ENCODE measurements at places on chromosomes 3 and 15.

DNA sequence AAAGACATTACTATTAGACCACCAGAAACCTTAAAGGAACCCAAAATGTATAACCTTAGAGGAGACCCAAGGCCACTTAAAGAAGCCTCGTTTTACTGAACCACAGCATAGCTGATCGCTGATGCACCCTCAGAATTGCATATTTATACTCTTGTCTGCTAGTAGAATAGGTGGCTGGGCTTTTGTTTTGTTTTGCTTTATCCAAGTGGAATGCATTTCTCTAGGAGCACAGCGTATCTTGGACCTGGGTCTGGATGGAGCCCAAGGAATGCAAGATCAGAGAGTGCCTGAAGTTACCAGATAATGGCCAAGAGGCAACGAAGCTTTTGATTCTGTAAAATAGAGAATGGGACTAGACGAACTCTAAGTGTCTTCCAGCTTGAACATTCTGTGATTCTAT lies 129.2 kb upstream of the COL8A1 start:
- DNase-seq: no peak

- no peak for DNase-seq
These were observed 300.4 kb upstream of the POU1F1 start for GRCh38 chr3:87576752-87577151.

DNA sequence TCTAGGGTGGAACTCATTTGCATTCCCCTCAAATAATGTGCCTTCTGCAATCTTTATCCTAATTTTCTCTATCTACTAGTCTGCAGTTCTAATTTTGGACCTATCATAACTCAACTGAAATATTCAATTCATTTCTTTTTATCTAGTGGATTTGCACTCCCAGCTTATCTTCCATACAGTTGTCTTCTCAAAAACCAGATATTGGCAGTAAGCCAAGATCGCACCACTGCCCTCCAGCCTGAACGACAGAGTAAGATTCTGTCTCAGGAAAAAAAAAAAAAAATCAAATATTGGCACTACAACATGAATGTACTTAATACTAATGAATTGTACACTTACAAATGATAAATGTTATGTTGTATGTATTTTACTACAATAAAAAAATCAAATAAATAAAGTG lies 18.0 kb upstream of the CHMP2B start:
- no peak for DNase-seq

GRCh38 chr3:87856126-87856525 lies 202.7 kb downstream of the CGGBP1 start:
- no peak for DNase-seq

GRCh38 chr15:80188251-80188650 lies 35.5 kb downstream of the FAH start:
- no peak for DNase-seq

GRCh38 chr3:72591522-72592421 lies 256.5 kb downstream of the SHQ1 start:
- peak; percentile 21 for DNase-seq

DNA sequence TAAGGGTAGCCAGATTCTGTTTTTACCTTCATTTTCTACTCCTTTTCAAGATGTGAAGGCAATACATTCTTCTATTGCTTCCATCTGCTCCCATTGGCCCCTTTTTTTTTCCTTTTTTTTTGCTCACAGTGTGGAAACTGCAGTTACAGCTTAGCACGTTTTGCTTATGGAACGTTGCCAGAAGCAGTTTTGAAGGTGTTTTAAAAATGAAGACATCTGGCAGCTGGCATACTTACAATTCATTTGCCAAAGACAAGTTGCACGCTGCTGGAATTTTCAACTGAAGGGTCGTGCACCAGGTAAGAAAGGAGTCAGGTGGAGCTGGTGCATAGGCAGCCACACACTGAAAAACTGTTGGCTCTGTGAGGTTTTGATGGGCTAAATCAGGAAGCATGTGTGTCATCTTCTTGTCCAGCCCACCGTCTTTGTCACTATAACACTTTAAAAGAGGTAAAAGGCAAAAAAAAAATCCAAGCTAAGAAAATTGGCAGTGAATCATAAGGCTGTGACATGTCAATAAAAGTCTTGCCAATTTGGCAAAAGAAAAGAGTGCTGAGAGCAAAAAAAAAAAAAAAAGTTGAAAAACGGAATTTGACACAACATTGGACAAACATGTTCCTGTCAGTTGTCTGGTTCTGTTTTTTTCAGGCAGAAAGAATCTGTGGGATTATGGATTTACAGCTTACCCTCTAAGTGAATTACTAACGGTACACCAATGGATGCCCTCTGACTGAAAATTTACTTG lies 225.4 kb upstream of the SOX2 start:
- DNase-seq: no peak

DNA sequence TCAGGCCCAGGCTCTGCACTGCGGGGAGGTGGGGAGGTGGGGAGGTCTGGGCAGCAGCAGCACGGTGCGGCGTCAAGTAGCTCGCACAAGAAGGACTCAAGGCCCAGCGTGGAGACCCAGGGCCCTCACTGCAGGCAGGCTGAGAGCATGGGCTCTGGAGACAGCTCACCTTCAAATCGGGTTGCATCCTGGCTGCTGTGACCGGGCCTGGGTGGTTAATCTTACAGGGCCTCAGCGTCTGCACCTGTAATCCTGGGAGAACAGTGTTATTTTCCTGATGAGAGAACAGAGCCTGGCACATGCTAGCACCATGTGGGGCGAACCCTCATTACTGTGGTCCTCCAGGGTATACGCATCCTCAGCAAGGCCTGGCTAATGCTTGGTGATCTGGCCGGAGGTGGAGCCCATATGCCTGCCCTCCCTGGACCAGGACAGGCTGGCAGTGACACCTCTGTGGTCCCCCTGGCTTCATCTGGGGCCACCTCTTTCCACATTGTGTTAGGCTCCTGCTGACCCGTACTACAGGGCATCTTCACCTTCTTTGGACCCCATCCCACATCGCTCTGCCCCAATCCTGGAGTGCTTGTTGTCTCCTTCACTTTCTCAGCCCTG lies 55.5 kb downstream of the RGMA start:
- no peak for DNase-seq

- DNase-seq: no peak
These were observed 124.6 kb downstream of the TMEM108 start for GRCh38 chr3:133162670-133163305.

GRCh38 chr3:186775999-186776398 lies 7.4 kb upstream of the EIF4A2 start:
- no peak for DNase-seq

DNA sequence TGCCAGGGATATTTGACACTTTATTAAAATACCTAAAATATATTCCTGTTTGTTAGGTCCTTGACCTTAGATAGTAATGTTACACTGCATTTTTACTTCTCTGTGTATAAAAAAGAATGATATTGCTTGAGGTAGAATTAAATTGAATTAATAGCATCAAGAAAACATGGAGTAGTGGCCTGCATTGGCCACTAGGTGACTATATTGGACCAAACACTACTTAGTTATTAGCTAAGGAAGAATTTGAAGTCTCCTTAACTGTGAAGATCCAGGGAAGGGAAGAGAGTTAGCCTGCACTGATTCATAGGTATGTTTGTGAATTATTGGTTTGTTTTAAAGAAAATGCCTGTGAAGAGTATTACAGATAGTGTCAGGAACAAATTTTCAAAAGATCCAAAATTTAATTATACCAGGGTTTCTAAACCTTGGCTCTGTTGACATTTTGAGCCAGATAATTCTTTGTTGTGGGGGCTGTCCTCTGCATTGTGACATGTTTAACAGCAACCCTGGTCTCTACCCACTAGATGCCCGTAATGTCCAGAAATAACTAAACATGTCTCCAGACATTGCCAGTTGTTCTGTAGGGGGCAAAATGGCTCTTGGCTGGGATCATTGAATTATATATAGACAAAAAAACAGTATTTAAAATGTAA lies 103.6 kb upstream of the THSD4 start:
- peak; percentile 60 for DNase-seq

GRCh38 chr3:158167737-158168557 lies 58.1 kb downstream of the RSRC1 start:
- peak; percentile 91 for DNase-seq

DNA sequence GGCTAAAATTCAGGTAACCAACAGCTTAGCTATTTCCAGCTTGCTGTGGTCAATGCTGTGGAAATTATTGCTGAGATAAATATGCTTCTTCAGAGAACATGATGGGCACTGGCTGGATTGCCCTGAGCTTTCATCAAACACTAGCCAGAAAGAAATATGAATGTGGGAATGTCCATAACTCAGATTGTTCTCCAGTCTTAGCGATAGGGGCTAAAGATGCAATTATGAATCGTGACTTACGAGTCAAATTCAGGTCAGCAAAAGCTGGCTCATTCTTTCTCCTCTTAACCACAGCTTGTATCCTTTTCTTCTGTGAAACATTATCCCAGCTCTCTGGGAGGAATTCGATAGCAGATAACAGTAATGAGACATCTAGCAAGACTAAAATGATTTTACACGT lies 307.6 kb downstream of the RYR3 start:
- no peak for DNase-seq

DNA sequence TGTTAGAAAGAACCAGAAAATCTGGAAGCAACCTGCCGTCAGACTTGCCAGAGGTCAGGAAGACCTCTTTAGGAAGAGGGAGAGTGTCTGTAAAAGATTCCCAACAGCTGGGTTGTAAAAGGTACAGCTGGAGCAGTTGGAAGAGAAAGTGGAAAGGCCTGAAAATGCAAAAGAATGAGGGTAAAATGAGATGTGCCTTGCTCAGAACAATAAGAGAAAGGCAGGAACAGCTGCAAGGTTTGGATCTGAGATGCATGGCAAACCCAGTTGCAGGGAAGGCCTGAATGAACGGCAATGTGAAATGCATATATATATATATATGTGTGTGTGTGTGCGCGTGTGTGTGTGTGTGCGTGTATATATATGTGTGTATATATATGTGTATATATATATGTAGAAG lies 88.1 kb downstream of the ZIC1 start:
- no peak for DNase-seq

- DNase-seq: no peak
These were observed 1.0 kb upstream of the PRTG start for GRCh38 chr15:55743729-55744655.

GRCh38 chr3:120177151-120177550 lies 82.9 kb upstream of the GSK3B start:
- no peak for DNase-seq

- DNase-seq: no peak
These were observed 138.8 kb downstream of the RBPMS2 start for GRCh38 chr15:64636556-64636955.

GRCh38 chr3:44050101-44050500 lies 191.6 kb upstream of the TOPAZ1 start:
- no peak for DNase-seq

DNA sequence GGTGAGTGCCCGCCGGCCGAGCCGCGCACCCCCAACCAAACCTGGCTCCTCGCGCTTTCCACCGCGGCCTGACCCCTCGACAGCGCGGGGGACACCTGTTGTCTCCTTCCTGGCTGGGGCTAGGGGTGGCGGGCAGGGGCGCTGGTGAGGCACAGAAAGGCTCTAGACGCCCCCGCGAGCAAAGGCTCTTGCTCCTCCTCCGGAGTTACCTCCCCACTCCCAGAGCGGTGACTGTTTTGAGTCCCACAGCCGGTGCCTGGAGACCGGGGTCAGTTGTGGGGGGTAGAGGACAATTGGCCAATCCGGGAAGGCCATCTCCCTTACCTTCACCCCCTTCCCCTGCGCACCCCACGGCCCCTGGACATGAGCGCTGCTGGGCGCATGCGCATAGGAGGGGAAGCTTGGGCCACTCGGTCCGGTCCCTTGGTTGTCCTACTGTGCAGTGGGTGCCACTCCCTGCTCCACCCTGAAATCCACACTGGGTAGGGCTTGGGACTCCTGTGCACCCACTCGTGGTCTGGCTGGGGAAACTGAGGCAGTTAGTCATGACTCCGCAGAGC lies 554 bp downstream of the CHST13 start:
- DNase-seq: no peak

DNA sequence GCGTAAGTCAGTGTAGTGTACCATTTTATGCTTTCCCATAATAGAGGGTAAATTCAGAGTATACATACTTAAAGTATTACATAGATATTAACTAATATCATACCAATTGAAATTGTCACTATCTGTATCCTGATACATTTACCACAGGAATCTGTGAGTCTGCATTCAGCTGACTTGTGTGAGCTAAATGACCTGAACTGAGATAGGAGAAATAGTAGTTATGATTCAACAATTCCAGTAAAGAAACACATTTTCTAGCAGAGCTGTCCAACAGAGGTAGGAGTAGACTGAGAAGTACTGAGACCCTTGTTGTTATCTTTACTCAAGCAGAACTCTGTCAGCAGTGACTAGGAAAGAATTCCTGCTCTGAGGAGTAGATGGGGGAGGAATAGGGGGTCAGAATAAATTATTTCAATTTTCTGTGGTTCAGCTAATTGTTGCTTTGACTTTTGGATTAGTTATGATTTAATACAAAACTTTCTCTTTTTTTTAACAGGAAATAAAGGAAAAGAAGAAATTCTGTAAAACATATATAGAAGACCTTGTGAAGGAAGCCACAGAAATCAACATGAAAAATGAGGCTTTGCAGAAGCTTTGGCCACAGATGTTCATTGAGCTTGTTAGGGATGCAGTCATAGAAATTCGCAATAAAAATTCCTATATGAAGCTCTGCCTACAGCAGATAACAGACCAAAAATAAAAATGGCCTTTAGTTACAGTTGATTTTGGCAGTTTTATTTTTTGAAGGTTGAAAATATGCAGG lies 66.2 kb upstream of the THSD4 start:
- no peak for DNase-seq

GRCh38 chr3:66856533-66856932 lies 141.6 kb upstream of the KBTBD8 start:
- no peak for DNase-seq

- no peak for DNase-seq
These were observed 307.6 kb downstream of the GAP43 start for GRCh38 chr3:115930922-115931321.

GRCh38 chr3:175105066-175105465 lies 245.9 kb downstream of the NAALADL2 start:
- no peak for DNase-seq

GRCh38 chr3:173681188-173681678 lies 283.7 kb downstream of the NLGN1 start:
- DNase-seq: no peak

DNA sequence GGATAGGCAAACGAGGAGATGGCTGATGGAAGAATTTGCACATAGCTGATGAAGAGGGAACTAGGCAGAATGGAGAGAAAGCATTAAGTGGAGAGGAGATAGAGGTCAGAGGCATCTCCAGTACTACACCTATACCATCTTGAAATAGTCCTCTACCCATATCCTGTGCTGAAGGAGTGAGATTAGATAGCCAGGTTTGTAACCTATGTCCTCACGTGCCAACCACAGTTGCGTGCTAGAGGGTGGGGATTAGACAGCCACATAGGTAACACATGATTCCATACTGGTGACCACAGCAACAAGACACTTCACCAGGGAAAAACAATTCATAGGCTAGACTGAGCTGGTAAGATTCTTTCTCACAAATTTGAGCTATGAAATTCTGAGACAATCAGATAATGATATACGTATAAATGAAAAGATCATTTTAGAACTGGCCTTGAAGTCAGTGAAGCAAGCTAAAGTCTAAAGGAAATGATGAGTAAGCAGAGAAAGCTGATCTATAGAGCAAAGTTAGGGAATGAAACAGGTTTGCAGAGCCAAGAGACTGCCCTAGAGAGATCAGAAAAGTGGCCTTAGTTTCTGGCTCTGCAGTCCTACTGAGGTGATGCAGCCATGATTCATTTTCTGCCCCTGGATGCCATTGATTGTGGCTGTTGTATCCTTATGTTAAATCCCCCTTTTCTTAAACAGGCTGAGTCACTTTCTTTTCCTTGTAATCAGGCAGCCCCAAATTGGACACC lies 17.7 kb downstream of the MYNN start:
- no peak for DNase-seq

- DNase-seq: no peak
These were observed 42.0 kb downstream of the AGBL1 start for GRCh38 chr15:86121568-86122225.

GRCh38 chr3:38623539-38623938 lies 25.9 kb downstream of the SCN5A start:
- DNase-seq: no peak

Measured in LoVo (cell line).